GM12864 (cell line): ENCODE measurements at places on chromosomes 4 and X.

- DNase-seq = no peak
Measured at GRCh38 chrX:8204943-8205342, 33.9 kb upstream of the VCX2 start.

DNA sequence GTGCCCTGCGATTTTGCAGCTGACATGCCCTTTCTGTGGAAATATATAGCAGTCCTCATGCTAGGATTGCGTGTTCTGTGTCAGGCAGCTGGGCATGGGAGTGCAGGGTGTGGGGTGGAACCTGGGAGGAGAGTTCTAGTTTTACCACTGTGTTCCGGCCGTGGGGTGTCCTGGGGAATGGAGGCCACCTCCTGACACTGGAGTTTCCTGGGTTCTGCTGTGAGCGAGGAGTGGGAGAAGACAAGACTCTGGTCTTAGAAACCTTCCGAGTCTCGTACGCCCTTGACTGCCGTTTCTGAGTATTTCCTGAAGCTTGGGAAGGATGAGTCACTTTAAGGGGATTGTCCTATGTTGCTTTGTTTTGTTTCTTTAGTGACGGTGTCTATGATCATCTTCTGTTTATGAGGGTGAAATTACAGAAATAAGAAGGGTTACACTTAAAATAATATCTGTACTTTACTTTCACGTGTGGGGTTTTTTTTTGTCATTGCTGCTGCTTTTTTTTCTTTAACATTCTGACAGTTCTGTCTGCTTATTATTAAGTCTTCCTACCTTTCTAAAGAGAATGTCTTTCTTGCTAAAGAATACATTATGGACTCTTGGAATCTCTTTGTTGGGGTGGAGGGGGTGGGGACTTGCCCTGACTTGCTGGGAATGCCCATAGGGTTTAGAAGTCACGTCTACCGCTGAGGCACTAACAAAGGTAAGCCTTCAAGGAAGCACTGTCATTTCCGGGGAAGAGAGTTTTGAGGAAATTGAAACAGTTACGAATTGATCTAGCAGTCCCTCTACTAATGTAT lies 19.1 kb downstream of the CD99 start:
- DNase-seq = no peak

GRCh38 chr4:155071962-155072361 lies 136.5 kb upstream of the NPY2R start:
- DNase-seq = no peak

DNA sequence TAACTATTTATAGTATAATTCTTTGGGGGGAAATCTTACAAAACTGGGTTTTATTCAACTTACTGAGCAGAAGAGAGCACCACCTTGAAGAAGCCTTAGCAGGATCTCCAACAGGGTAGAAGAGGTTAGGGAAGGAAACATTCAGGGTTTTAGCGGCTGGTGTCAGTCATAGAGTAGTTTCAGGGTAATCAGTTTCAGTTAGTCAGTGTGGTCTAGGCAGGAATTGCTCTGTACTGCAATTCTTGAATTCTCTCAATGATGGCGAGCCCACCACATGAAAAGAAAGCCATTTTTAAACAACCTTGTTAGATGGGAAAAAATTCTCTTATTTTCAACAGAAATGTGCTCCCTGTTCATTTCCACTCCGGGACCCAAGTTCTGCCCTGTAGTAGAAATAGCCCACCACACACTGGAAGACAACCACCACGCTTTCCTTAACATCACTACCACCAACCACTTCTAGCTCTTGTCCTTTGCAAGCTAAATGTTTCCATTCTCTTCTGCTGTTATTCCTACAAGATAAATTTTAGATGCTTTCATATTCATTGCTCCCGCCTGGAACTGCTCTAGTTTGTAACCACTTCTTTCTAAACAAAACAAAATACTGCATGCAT lies 25.9 kb downstream of the COL25A1 start:
- DNase-seq = no peak

DNA sequence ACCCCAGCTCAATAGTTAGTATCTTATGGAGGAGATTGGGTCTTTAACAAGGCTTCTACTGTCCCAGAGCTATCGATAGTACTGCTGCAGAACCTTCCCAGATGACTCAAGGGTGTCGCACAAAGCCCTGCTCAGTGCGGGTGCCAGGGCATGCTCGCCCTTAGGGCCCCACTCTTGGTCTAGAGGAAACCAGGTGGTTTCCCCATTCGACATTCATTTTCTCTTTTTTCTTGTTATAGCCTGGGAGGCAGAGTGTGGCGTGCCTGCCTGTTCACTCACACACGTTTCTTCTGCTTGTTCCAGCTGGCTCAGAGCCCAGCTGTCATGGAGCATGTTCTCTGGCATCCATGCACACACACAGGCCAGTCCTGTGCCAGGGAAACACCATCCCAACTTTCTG lies 144.5 kb downstream of the SMIM20 start:
- DNase-seq = no peak

- no peak for DNase-seq
Measured at GRCh38 chrX:110125446-110126162, 122.7 kb downstream of the TMEM164 start.

DNA sequence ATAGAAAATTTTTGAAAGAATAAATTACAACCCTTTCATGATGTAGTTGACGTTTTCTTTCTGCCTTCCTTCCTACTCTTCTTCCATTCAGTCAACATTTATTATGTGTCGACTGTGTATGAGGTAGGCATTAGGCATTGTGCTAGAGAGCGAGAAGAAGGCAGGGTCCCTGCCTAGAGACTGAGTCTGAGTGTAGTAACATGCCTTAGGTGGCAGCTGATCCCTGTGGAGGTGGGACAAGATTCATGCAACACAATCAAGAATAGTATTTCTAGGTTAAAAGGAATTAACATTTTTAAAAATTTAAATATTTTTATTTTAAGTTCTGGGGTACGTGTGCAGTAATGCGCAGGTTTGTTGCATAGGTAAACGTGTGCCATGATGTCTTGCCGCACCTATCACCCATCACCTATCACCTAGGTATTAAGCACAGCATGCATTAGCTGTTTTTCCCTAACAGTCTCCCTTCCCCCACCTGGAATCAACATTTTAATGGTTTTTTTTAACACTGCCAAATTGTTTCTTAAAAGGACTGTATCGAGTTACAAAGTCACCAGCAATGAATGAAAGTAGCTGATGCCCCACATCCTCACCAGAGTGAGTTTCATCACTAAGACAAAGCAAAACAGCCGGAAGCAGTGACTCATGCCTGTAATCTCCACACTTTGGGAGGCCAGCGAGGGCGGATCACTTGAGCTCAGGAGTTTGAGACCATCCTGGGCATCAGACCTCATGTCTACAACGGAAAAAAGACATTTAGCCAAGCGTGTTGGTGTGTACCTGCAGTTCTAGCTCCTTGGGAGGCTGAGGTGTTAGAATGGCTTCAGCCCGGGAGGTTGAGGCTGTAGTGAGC lies 84.0 kb downstream of the WWC2 start:
- DNase-seq = no peak
